ENCODE measurements at places on chromosomes 12 and 14.

- no peak for DNase-seq
Observed at GRCh38 chr14:68576496-68577244, 216.2 kb downstream of the ZFP36L1 start.

- DNase-seq, result no peak
Observed at GRCh38 chr12:124829008-124829707, 34.5 kb downstream of the SCARB1 start.

DNA sequence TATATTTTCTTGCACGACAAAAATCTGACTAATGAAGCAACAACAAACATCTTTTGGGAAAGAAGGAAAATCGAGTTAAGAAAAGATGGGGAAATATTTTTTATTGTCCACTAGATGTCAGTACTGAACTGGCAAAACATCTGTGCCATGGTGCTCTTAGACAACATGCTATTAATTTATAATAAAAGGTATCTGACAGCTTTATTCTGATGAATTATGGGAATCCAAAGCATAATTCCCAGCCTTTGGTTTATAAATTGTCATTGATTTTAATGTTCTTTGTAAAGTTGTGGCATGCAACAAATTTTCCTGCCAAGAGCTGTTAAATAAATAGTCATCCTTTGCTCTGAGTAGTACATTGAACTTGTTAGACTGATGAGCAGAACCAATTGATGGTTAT is 231.2 kb downstream of the ETNK1 start:
- DNase-seq, result no peak

GRCh38 chr14:37585971-37586796 is 8.9 kb downstream of the FOXA1 start:
- DNase-seq, result no peak
